D341Med (cell line): ENCODE measurements at places on chromosomes 2 and 18.

DNA sequence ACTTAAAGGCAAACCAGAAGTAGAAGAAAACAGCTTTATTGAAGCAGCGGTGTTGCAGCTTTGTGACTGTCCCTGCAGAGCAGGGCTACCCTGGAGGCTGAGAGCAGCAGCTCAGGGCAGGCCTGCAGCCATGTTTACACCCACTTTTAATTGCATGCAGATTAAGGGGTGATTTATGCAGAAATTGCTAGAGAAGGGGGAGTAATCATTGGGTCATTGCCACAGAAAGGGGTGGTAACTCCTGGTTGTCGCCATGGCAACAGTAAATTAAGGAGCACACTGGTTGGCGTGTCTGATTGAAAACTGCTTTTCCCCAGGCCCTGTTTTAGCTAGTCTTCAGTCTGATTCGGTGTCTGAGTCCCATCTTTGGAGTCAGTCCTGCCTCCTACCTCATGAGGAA, 195.4 kb upstream of the HDAC4 start:
- DNase-seq, result no peak

- no peak for DNase-seq
These were observed 689.8 kb upstream of the NXPH2 start for GRCh38 chr2:139469985-139470384.

- no peak for DNase-seq
These were observed 461.2 kb downstream of the CDH2 start for GRCh38 chr18:27715751-27716150.

DNA sequence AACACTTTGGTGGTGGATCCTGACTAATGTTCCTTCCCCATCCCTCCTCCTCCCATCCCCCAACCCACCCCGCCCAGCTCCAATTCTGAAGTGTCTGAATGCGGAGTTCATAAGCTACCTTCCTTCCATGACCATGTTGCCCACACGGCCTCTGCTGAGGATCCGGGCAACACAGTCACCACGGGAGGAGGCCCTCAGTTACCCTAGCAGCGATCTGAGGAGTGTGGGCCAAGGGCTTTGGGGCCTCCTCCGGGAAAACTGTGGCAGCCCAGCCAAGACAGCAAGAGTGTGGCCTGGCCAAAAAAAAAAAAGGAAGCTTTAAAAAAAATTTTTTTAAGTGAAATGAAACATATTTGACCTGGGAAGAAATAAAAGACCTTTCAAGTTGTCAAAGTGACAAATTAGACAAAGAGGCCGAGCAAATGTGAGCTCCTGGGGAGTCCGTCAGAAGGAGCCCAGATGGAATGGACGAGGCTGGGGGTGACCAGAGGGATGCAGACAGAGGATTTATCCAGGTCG, 169.0 kb upstream of the PKDCC start:
- no peak for DNase-seq

- DNase-seq, result no peak
These were observed 73.5 kb downstream of the GLI2 start for GRCh38 chr2:120809151-120809550.

- DNase-seq, result no peak
These were observed 78.0 kb downstream of the GALNT3 start for GRCh38 chr2:165716091-165716490.

DNA sequence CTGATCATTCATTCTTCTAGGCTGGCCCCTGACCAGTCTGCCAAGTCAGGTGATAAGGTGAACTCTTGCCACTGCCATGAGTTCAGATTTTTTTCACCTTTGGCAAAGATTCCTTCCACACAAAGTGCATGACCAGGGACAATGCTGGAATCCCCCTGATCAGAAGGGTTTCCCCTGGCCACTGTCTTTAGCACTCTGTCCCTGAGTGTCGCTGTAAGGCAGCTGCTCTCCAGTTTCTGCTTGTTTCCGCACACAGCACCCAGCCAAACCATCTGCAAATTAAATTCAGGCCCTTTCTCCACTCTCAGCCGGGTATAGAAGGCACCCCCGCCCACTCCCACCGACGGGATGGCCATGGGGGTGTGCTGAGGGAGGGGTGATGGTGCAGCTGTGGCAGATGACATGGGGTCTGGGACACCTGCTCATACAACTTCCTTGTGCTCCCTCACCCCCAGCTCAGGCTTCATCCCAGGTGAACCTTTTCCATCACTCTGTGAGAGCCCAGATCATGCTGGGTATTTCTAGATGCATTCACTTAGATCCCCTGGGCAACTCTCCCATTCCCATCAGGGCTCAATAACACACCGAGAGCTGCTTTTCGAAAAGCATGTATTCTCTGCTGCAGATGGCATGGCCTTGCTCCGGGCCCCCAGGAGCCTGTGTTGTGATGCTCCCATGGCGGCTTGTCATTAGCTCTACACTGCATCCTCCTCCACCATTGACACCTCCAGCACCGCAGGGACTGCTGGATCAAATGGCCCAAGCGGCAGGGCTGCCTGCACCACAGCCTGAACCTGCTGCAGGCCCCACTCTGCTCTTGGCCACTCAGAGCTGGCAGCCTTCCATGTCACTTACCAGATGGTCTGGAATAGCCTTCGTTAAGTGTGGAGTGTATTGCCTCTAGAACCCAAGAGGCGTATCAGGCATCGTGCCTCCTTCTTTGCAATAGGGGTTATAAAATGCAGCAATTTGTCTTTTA, 52.3 kb upstream of the ROCK2 start:
- no peak for DNase-seq
